ENCODE measurements at places on chromosomes 6 and 20. TPM values are rescaled to one million over a fixed set of nuclear protein-coding genes. Genes with fewer than 3 reads are reported as not detected.

DNA sequence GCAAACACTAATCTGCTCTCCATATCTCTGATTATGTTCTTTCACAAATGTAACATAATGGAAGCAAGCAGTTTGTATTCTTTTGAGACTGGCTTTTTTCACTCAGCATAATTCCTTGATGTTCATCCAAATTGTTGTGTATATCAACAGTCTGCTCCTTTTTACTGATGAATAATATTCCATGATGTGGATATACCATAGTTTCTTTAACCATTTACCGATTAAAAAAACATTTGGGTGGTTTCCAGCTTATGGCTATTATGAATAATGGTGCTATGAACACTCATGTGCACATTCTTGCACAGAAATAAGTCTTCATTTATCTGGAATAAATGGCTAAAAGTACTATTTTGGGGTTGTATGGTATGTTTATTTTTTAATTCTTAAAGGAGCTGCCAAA is 708.9 kb downstream of the RFPL4B start:
- DNase-seq, result no peak

RHAG gene
- not detected for total RNA-seq

GRCh38 chr6:27163834-27164233 is 83.7 kb upstream of the PRSS16 start:
- DNase-seq, result no peak

- DNase-seq, result no peak
Observed at GRCh38 chr6:137514418-137514817, 20.2 kb upstream of the OLIG3 start.

ERVFRD-1 gene
- not detected for total RNA-seq

DNA sequence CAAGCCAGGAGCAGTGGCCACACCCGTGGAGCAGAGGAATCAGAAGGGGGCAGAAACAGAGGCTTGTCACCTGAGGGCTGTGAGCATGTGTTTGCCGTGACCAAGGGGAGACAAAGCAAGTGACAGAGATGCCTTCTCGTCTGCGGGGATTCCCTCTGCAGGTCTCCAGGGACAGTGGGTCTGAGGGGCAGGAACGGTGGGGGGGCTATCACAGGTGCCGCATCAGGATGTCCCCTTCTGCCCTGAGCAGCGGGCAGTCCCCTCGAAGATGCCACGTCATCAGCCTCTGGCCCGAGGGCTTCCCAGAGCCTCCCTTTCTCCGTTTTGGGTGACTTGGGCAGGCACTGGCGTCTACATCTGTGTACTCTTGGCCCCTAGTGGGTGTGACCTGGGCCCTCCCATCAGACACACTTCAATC is 338.7 kb downstream of the PREX1 start:
- no peak for DNase-seq

DNA sequence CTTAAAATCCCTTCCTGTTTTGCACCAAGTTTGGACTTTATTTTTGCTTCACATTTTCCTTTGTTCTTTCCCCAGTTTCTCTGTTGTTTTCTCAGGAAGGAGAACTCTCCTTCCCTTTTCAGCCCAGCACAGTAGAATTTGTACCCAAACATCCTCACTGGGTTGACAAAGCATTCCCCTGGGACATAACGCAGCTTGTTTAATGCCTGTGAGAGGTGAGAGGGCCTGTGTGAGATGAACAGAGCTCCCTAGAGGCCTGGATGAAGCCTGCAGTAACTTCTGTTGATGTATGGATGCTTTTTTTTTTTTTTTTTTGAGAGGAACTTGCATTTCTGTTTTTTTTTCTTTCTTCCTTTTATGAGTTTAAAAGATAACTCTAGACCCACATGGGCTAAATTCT is 104.9 kb upstream of the SLC22A23 start:
- DNase-seq, result peak; percentile 70

GPR6 gene
- total RNA-seq, result not detected

GRCh38 chr6:164151161-164152120 is 736.9 kb downstream of the QKI start:
- no peak for DNase-seq

RNF39 gene
- total RNA-seq, result not detected

SCUBE3 gene
- total RNA-seq, result 0.27 TPM

DNA sequence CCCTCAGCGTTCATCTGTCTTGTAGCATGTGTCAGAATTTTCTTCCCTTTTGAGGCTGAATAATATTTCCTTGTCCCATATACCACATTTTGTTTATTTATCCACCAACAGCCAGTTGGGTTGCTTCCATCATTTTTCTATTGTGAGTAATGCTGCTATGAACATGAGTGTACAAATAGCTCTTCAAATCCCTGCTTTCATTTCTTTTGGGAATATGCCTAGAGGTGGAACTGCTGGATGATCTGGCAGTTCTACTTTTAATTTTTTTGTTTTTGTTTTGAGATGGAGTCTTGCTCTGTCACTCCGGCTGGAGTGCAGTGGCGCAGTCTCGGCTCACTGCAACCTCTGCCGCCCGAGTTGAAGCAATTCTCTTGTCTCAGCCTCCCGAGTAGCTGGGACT is 64.7 kb downstream of the SASH1 start:
- no peak for DNase-seq

BPIFB2 gene
- total RNA-seq, result not detected

GINS1 gene
- 40.8 TPM for total RNA-seq

DOK5 gene
- total RNA-seq, result 6.3 TPM

All from endodermal cell (in vitro differentiated cells).